ENCODE measurements at places on chromosomes 1 and 21.

DNA sequence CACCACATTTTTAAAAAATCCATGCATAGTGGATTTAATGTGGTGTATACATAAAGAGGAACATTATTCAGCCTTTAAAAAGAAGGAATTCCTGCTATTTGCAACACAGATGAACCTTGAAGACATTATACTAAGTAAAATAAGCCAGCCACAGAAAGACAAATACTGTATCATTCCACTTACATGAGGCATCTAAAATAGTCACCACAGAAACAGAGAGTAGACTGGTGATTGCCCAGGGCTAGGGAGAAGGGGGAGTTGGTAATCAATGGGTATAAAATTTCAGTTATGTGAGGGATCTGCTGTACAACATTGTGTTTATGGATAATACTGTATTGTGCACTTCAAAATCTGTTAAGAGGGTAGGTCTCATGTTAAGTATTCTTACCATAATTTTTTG lies 10.0 kb downstream of the FAM163A start:
- no peaks in the 10 kb centered on the region for H3K4me1 ChIP-seq
- H3K36me3 ChIP-seq: no peaks in the 10 kb centered on the region
- no peak overlapping the region for H3K4me3 ChIP-seq
- no peak overlapping the region for H3K27ac ChIP-seq
- peaks cover 6% of the 10 kb centered on the region for H3K27me3 ChIP-seq

DNA sequence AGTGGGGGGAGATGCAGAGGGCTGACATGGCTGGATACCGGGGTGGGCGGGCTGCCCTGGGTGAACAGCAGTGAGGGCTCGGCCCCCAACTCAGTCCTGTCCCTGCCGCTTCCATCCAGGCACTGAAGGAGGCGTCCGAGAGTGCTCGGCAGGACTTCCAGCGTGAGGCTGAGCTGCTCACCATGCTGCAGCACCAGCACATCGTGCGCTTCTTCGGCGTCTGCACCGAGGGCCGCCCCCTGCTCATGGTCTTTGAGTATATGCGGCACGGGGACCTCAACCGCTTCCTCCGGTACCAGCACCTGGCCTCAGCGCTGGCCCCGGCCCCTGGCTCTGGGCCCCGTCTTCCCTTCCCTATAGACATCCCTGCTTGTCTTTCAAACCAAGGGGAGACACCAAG lies 15.6 kb downstream of the NTRK1 start:
- H3K4me1 ChIP-seq: peaks cover 3% of the 10 kb centered on the region
- no peak overlapping the region for H3K4me3 ChIP-seq
- no peak for DNase-seq
- H3K27me3 ChIP-seq: peaks cover 44% of the 10 kb centered on the region
- H3K27ac ChIP-seq: no peak overlapping the region

- no peak for DNase-seq
- H3K4me3 ChIP-seq: no peak overlapping the region
- no peaks in the 10 kb centered on the region for H3K36me3 ChIP-seq
Measured at GRCh38 chr1:35650416-35650815, 9.1 kb upstream of the PSMB2 start.

DNA sequence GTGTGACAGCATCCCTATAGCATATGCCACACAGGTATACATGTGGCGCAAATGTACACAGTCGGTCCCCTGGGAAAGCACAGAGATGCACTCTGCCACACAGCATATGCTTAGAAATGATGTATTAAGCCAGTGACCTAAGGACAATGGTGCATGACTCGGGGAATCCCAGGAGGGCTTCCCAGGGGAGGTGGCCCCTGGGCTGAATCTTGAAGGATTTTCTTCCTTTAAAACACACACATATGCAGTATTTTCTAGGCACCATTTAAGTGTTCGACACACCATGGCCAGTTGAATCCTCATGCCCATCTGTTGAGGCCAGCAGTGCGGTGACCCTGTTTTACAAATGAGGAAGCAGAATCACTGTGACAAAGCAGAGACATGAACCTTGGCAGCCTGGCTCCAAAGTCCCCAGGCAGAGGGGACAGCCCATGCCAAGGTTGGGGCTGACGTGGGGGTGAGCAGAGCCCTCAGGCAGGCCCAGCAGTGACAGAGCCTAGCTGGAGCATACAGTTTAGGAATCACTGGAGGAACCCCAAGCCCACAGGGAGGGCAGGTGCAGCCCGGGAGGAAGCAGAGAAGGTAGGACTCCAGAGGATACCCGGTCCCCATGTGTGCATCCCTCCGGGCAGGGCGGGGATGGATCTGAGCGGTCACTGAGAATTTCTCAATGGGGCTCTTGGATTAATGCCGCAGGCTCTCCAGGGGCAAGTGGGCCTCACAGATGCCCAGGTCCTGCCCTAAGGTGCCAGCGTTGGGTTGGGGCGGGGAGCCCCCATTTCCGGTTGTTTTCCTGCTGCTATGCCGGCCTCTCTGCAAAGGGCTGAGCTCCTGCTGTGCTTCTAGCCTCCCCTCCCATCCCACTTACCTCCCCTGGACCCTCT lies 28.4 kb downstream of the WNT3A start:
- peak; percentile 74 for DNase-seq
- peaks cover 30% of the 10 kb centered on the region for H3K27me3 ChIP-seq
- peaks cover 2% of the 10 kb centered on the region for H3K36me3 ChIP-seq
- H3K4me1 ChIP-seq: peaks cover 2% of the 10 kb centered on the region

- H3K27ac ChIP-seq: no peak overlapping the region
- no peaks in the 10 kb centered on the region for H3K4me1 ChIP-seq
- DNase-seq: no peak
- H3K27me3 ChIP-seq: peaks cover 31% of the 10 kb centered on the region
- H3K4me3 ChIP-seq: no peak overlapping the region
Measured at GRCh38 chr1:31834501-31834900, 18.7 kb upstream of the SPOCD1 start.

GRCh38 chr1:202009326-202010179 lies 834 bp upstream of the ELF3 start:
- H3K27me3 ChIP-seq: no peaks in the 10 kb centered on the region
- peak overlapping the region; percentile 21 for H3K27ac ChIP-seq
- H3K36me3 ChIP-seq: peaks cover 7% of the 10 kb centered on the region
- H3K4me3 ChIP-seq: no peak overlapping the region

DNA sequence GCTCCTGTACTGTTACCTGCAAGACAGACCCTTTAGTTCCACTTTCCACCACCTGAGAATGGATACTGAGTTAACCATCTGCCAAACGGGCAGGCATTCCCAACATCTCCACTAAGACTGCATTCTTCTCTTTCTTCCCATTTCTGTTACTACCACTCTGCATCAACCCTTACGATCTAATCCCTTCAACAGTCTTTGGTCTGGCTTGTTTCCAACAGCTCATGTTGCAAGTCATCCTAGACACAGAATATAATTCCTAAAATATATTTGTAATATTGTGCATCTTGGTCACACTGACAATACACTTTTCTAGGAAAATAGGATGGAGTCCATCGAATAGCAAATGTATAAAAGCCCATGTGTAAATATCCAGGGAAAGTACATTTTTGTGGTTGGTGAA lies 166.7 kb downstream of the SIPA1L2 start:
- H3K36me3 ChIP-seq: peaks cover 18% of the 10 kb centered on the region
- peaks cover 41% of the 10 kb centered on the region for H3K4me1 ChIP-seq
- no peak overlapping the region for H3K4me3 ChIP-seq

GRCh38 chr1:243609698-243610097 lies 240.3 kb downstream of the AKT3 start:
- H3K36me3 ChIP-seq: peaks cover 34% of the 10 kb centered on the region
- no peaks in the 10 kb centered on the region for H3K4me1 ChIP-seq
- DNase-seq: no peak
- H3K27ac ChIP-seq: no peak overlapping the region
- H3K27me3 ChIP-seq: no peaks in the 10 kb centered on the region

- H3K27me3 ChIP-seq: no peaks in the 10 kb centered on the region
- no peaks in the 10 kb centered on the region for H3K36me3 ChIP-seq
- no peak for DNase-seq
- no peaks in the 10 kb centered on the region for H3K4me1 ChIP-seq
Measured at GRCh38 chr1:91099746-91100621, 78.1 kb upstream of the ZNF644 start.

GRCh38 chr1:101356604-101357443 lies 120.0 kb downstream of the S1PR1 start:
- no peak for DNase-seq
- H3K4me3 ChIP-seq: no peak overlapping the region

- H3K27ac ChIP-seq: no peak overlapping the region
- H3K4me3 ChIP-seq: no peak overlapping the region
- peaks cover 20% of the 10 kb centered on the region for H3K4me1 ChIP-seq
Measured at GRCh38 chr1:246091477-246091876, 415.6 kb downstream of the SMYD3 start.

- H3K27ac ChIP-seq: no peak overlapping the region
- no peaks in the 10 kb centered on the region for H3K27me3 ChIP-seq
- H3K4me1 ChIP-seq: no peaks in the 10 kb centered on the region
- no peak for DNase-seq
- H3K36me3 ChIP-seq: peaks cover 4% of the 10 kb centered on the region
Measured at GRCh38 chr21:41827951-41828883, 50.9 kb downstream of the PRDM15 start.

DNA sequence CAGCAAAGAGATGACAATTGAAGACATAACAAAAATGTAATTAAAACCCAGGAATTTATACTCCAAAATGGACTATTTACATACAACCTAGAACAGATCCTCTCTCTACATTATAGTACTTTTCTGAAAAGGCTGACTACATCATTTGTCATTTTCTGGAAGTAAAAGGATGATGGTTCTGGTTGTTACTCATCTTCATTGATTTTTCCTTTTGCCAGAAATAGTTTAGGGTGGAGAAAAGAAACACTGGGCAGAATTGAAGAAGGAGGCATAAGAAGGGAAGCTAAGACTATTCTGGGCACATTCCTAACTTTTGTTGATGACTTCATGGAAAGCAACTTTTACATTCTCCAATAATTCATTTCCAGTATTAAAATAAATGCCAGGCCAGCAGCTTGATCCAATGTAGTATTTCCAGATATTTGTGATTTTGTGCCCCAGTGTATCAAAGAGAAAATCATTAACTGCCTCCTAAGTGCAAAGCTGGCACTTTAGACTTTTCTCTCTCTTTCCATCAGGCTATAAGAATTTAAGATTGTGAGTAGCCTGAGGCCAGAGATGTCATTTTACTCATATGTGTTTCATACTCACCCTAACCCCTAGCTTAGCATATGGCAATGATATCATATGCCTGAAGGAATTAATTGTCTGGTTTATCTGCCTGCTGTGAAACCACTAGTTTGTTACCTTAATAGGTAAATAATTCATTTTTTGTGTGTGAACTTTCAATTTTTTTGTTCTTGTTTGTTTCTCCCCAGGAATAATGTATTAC lies 369.5 kb upstream of the LYPLAL1 start:
- no peak for DNase-seq
- H3K4me3 ChIP-seq: no peak overlapping the region
- H3K27ac ChIP-seq: no peak overlapping the region
- no peaks in the 10 kb centered on the region for H3K36me3 ChIP-seq
- peaks cover 14% of the 10 kb centered on the region for H3K4me1 ChIP-seq

DNA sequence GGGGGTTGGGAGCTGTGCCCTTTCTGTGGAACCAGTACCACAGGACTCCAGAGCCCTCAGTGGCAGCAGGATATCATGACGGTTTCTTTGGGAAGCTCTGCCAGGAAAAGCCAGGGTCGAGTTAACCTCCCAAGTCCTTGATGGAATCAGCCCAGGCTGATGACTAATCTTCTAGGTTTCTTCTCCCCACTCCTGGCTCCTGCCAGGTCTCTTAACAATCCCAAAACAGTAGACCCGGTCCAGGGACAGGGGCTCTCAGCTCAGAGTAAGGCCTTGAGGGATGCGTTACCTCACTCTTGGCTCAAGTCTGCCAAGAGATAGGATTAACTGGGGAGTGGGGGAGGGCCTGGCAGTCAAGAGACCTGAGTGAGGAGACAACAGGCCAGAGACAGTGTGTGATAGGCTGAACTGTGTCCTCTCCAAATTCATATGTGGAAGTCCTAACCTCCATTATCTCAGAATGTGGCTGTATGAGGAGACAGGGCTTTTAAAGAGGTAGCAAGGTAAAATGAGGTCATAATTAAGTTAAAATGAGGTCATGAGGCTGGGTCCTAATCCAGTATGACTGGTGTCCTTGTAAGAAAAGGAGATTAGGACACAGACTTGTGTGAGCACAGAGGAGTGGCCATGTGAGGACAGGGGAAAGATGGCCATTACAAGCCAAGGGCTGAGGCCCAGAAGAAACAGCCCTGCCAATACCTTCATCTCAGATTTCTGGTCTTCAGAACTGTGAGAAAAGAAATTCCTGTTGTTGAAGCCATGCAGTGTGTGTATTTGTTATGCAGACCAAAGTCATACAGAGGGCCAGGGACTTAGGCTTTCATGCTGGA lies 95.0 kb downstream of the BEND5 start:
- H3K4me3 ChIP-seq: no peak overlapping the region
- no peaks in the 10 kb centered on the region for H3K4me1 ChIP-seq
- no peaks in the 10 kb centered on the region for H3K27me3 ChIP-seq

GRCh38 chr1:47678464-47678980 lies 240.7 kb downstream of the FOXD2 start:
- no peak overlapping the region for H3K4me3 ChIP-seq
- no peaks in the 10 kb centered on the region for H3K36me3 ChIP-seq
- peaks cover 8% of the 10 kb centered on the region for H3K4me1 ChIP-seq
- no peak overlapping the region for H3K27ac ChIP-seq
- DNase-seq: peak; percentile 62

- no peak overlapping the region for H3K4me3 ChIP-seq
- no peak for DNase-seq
- no peaks in the 10 kb centered on the region for H3K36me3 ChIP-seq
- H3K4me1 ChIP-seq: no peaks in the 10 kb centered on the region
Measured at GRCh38 chr1:230340526-230341161, 85.5 kb downstream of the PGBD5 start.

GRCh38 chr1:102241431-102242338 lies 245.0 kb upstream of the OLFM3 start:
- H3K36me3 ChIP-seq: no peaks in the 10 kb centered on the region
- H3K4me3 ChIP-seq: no peak overlapping the region
- no peak for DNase-seq
- H3K27ac ChIP-seq: no peak overlapping the region

- H3K4me3 ChIP-seq: no peak overlapping the region
- peaks cover 9% of the 10 kb centered on the region for H3K27me3 ChIP-seq
Measured at GRCh38 chr1:174068000-174068399, 45.8 kb upstream of the RC3H1 start.

- H3K36me3 ChIP-seq: no peaks in the 10 kb centered on the region
- H3K27me3 ChIP-seq: no peaks in the 10 kb centered on the region
- no peak overlapping the region for H3K27ac ChIP-seq
- no peak for DNase-seq
Measured at GRCh38 chr1:30263405-30263804, 460.0 kb downstream of the MATN1 start.

GRCh38 chr1:99829269-99829668 lies 20.9 kb upstream of the AGL start:
- H3K27ac ChIP-seq: no peak overlapping the region
- no peaks in the 10 kb centered on the region for H3K4me1 ChIP-seq
- no peaks in the 10 kb centered on the region for H3K27me3 ChIP-seq
- DNase-seq: no peak
- H3K36me3 ChIP-seq: no peaks in the 10 kb centered on the region

DNA sequence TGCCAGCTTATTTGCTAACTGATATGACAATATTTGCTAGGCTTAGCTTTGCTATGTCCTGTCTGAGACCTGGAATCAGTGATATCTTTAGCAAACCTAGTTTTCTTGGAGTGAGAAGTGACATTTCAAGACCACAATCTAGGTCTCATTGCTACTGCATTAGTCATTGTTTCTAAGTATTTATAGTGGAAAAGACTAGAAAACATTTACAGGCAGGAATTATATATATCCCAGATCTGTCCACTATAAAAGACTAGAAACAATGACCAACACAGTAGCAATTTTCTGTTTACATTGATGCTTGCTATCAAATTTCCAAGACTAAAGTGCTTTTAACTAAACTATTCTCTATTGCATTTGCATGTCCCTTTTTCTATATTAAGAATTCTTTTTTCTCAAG lies 5.0 kb upstream of the RGS18 start:
- no peak overlapping the region for H3K27ac ChIP-seq
- no peak overlapping the region for H3K4me3 ChIP-seq
- H3K36me3 ChIP-seq: no peaks in the 10 kb centered on the region
- H3K4me1 ChIP-seq: peaks cover 5% of the 10 kb centered on the region
- DNase-seq: no peak
